ENCODE measurements at places on chromosomes 3 and 15. TPM values are rescaled to one million over a fixed set of nuclear protein-coding genes. Genes with fewer than 3 reads are reported as not detected.

DNA sequence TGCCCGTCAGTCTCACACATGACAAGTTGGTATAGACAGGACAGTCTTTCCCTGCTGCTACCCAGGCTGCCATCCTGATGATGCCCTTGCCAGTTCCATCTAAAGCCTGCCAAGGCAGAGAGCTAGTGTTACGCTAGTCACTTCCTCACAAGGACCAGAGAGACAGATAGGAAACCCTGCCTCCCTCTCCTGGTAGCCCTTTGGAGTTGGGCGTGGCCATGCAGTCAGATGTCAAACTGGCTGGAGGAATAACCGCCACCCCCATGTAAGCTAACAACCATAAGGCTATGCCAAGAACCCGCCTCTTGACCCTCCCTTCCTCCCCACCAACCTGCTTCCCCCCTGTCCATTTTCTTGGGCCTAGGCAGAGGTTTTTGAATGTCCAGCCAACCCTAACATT lies 2.8 kb downstream of the TMEM115 start:
- DNase-seq: peak; percentile 70

- no peak for DNase-seq
These were observed 13.4 kb upstream of the KLF15 start for GRCh38 chr3:126370606-126371005.

DNA sequence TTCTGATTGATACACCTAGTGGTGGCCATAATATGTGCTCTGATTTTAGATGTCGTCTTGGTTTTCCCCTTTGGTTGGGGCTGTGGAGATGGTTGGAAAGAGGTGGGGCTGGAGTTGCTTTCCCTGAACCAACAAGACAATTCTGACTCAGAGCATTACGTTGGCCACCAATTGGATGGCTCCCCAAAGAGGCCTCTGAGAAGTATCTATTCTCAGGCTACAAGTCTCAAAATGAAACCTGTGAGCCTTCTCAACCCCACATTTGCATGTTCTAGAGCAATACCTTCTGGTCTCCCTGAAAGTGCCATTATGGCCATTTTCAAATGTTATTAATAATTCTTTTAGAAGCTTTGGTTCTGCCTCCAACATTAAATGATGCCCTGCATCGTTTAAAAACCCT lies 188.4 kb upstream of the WNT5A start:
- no peak for DNase-seq

DNA sequence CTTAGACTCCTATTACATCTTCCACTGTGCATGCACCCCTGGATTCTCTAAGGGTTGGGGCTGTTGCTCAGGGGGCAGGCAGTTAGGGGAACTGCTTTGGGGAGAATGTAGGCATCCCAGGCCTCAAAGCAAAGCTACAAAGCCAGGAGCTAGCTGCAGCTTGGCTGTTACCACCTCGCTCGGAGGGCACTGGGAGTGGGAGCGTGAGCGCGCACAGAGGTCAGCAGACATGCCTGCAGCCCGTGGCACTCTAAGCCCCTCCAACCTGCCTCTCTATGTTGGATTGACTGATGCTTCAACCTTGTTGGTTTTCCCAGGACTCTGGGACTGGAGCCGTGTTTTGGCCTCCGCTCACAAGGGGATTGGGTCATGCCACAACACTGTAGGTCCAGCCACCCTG lies 69.8 kb downstream of the CPN2 start:
- DNase-seq: no peak

- no peak for DNase-seq
These were observed 2.8 kb upstream of the SKIL start for GRCh38 chr3:170354760-170355159.

- peak; percentile 9 for DNase-seq
These were observed 46.8 kb downstream of the DNAJC13 start for GRCh38 chr3:132464066-132464465.

DNA sequence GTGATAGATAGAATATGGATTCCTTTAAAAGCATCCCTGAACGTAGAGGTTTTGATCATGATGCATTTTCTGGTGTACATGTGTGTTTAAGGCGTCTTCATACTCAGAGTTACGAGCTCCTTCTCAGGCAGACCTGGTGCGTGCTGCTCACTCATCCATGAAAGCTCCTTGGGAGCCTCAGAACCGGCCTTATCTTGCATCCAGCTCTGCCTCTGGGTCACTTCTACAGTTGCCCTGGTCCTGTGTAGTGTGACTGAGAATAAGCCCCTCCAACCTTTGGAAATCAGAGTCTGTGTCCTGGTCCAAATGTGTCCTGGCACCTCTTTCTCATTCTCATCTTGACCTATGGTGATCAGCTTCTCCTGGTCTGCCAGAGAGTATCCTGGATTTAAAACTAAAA lies 17.3 kb upstream of the RARRES1 start:
- no peak for DNase-seq

GRCh38 chr3:171825222-171825828 lies 15.0 kb upstream of the PLD1 start:
- DNase-seq: no peak

GRCh38 chr3:120636795-120637401 lies 40.8 kb downstream of the NDUFB4 start:
- no peak for DNase-seq

- no peak for DNase-seq
These were observed 1.1 kb upstream of the TPM1 start for GRCh38 chr15:63041402-63041973.

GRCh38 chr3:62057339-62058047 lies 315.9 kb downstream of the FEZF2 start:
- DNase-seq: no peak

- DNase-seq: peak; percentile 76
These were observed 131.5 kb upstream of the SATB1 start for GRCh38 chr3:18556503-18557135.

GRCh38 chr15:36152936-36153335 lies 426.5 kb upstream of the CDIN1 start:
- no peak for DNase-seq

GRCh38 chr15:58947179-58947578 lies 13.7 kb upstream of the SLTM start:
- peak; percentile 56 for DNase-seq

GRCh38 chr15:77874063-77874462 lies 203.4 kb downstream of the TBC1D2B start:
- no peak for DNase-seq

- DNase-seq: peak; percentile 87
These were observed 82.4 kb upstream of the ST3GAL6 start for GRCh38 chr3:98680723-98681122.

DNA sequence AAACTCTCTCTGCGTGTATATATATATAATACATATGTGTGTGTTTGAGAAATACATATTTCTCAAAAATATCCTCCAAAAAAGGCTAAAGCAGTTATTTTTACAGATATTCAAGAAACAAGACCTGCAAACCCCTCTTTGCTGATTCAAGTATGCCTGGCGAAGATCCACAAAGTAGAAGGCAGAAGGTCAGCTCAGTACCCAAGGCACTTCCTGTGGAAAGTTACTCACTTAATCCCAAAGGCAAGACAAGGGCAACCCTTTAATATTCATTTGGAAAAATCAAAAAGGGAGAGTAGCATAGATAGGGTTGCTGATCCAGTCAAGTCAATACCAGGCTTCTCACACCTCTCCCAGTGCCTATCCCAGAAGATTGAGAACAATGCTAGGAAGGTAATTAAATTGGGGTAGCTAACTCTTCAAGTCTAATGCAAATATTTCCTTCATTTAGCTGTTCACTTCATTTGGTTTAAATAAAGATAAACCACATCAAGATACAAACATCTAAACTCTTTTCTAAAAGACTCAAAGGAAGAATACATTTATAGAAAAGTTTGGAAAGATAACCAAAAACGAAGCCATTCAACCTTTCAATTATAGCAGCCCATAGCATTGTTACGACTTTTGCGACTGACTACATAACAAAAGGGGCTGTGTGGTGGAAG lies 7.2 kb downstream of the COX17 start:
- peak; percentile 13 for DNase-seq

DNA sequence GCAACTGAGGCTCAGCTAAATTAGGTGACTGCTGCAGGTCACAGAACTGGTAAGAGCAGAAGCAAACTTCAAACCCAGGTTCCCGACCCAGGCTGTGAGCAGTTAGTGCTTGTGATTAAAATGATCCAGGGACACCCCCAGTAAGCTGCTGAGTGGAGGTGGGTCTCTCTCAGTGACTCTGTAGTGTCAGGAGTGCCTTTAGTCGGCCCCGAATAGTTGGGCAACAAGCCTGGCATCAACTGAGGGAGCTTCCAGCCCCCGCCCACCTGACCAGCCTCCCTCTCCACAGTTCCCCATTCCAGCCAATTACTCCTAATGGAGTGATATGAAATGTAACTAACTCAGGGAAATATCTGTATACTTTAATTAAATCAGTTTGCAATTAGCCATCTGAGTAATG lies 168.0 kb upstream of the SMAD3 start:
- DNase-seq: no peak

GRCh38 chr3:171982828-171983227 lies 56.5 kb upstream of the FNDC3B start:
- DNase-seq: peak; percentile 66

DNA sequence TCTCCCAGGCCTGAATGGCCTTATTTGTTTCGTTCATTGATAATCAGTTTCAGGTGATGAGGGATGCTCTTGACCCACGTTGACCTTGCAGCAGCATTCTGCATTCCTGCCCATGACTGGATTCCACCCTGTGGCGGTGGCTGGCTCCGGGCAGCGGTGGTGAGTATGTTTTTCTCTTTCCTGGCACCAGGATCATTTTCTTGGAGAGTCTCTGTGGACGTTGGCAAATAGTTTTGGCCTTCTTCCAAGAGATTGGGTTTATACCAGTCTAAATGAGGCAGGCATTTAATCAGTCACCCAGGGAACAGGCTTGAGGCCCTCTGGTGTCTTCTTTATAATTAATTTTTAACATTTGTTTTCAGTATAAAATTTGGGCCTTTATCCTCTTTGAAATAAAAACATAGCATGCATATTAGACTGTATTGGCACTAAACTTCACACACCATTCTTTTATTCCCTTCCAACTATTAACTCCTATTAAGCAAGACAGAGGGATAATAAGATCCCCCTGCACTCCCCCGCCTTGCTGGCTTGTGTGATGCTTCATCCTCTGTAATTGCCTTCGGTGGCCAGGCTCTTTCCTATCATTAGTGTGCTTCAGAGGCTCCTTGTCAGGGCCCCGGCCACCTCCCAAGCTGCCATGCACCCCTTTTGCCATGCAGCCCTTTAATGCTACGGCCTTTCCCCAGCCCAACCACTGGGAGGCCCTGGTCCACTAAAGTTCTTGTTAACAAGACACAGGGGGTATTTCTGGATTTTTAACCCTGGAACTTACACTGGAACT lies 176.2 kb upstream of the TOPAZ1 start:
- peak; percentile 89 for DNase-seq

DNA sequence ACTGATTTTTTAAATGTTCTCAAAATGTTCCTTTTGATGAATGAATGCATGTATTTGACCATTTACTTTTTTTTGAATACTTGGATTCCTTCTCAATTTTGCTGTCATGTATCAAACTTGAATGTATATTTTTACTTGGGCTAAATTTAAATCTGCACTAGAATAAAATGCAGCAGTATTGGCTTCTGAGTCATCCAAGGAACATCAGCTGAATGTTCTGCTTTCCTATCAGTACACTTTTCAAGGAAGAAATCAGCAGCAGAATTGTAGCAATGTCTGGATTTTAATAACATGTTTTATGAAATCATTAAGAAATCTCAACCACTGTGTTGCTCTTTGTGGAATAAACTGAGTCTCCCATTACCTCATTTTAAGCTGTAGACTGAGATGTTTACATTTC lies 57.0 kb upstream of the COL6A6 start:
- DNase-seq: no peak

DNA sequence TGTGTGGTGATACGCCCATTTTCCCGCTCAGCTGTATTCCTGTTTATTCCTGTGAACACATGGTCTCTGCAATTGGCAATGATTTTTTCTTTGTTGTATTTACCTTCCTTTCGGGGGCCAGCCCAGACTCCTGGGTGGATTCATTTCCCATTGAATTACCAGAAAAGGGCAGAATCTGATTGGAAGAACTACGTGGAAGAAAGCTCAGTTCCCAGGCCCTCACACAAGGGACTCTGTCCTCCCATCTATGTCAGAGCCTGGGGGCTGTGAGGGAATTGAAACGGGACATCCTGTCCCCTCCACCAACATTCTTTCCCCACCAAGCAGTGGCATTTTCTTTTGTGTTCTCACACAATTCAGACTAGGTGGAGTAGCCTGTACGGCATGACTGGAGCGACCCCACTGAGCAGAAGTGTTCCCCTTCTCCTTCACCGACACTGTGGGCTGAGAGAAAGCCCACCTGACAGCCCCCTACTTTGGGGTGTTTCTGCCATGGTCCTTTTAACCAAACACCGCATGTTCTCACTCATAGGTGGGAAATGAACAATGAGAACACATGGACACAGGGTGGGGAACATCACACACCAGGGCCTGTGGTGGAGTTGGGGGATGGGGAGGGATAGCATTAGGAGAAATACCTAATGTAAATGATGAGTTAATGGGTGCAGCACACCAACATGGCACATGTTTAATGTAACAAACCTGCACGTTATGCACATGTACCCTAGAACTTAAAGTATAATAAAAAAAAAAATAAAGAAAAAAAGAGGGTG lies 32.1 kb upstream of the RFTN1 start:
- no peak for DNase-seq

- DNase-seq: no peak
These were observed 20.2 kb upstream of the ZNF710 start for GRCh38 chr15:89980896-89981295.

DNA sequence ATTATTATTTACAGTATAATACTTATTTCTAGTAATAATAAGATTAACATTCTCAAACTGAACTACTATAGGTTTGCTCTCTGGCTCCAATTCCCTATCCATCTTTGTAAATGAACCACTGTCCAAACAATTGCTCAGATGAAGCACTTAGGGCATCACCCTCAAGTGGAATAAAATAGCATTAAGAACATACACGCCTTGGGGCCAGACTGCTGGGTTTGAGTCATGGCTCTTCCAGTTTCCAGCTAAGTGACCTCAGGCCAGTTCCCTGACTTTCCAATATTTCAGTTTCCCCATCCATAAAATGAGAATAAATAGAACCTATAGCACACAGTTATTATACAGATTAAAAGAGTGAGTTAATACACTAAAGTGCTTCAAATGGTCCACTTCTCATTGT lies 507.2 kb downstream of the MAGI1 start:
- peak; percentile 2 for DNase-seq

DNA sequence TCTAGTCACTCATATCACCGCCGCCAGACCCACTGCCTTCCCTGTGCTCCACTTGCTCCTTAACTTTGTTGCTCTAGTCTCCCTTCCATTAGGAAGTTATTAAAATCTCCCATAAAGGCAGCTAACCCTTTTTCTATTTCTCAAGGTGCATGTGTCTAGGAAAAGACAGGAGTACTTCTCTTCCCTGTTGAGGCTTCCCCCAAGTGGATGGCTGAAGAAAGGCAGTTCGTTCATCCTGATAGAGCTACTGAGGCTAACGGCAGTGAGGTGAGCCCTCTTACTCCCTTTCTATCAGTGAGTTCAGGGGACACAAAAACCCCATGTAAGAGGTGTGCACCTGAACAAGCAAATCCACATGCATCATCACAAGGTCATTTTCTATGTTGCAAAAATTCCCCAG lies 397.8 kb downstream of the IGSF11 start:
- DNase-seq: peak; percentile 11

ZNF620 gene
- total RNA-seq: 2.5 TPM

A4GNT gene
- not detected for total RNA-seq

FLNB gene
- total RNA-seq: 505 TPM

TRIM42 gene
- not detected for total RNA-seq

IL17RB gene
- total RNA-seq: 2.3 TPM

CSTA gene
- total RNA-seq: not detected

SYNM gene
- total RNA-seq: 9.9 TPM

RASL12 gene
- total RNA-seq: not detected

RAB6B gene
- total RNA-seq: 0.75 TPM

VIPR1 gene
- 7.0 TPM for total RNA-seq

ZMYND10 gene
- total RNA-seq: 3.9 TPM

AMIGO3 gene
- total RNA-seq: 1.8 TPM

SEMA3F gene
- total RNA-seq: 47.3 TPM

MESP2 gene
- total RNA-seq: 1.3 TPM

PPP1R14D gene
- total RNA-seq: 0.33 TPM
